ENCODE measurements at places on chromosomes 2 and 18.

DNA sequence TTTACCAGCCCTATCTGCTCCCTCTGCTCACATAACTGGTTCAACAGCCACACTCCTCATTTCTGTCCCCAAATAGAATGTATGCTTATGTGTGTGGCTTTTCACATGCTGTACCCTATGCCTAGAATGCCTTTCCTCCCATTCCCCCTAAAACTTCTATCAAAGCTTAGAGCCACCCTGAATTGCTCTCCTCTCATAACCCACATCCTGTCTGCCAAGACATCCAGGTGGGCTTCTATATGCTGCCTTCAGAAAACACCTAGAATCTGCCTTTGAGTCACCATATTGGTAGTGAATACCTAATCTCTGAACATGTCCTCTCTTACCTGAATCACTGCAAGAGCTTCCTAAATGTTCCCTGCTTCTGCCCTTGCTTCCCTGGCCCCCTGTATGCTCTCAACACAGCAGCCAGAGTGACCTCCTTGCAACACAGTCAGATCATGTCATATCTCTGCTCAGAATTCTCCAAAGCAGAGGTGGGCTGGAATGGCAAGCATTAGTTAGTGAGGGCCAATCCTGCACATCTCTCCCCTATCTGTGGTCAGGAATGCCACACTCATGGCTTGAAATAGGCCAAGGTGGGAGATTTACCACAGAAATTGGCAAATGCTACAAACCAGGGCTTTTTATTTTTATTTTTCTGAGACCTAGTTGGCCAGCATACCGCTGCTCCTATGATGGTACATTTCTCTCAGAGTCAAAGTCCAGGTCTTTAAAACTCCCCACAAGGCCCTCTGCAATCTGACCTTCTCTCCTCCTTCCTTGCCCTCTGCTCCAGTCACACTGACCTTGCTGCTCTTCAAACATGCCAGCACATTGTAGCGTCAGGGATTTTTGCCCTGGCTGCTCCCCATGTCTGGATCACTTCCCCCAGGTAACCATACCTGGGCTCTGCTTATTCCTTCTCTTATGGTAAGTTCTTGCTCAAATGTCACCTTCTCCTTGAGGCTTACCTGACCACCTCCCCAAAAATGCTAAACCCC is 111.8 kb upstream of the STON1 start:
- DNase-seq = no peak

- no peak for DNase-seq
Measured at GRCh38 chr2:43469094-43469493, 126.7 kb downstream of the THADA start.

- DNase-seq = no peak
Measured at GRCh38 chr2:67923696-67924095, 139.1 kb downstream of the C1D start.

DNA sequence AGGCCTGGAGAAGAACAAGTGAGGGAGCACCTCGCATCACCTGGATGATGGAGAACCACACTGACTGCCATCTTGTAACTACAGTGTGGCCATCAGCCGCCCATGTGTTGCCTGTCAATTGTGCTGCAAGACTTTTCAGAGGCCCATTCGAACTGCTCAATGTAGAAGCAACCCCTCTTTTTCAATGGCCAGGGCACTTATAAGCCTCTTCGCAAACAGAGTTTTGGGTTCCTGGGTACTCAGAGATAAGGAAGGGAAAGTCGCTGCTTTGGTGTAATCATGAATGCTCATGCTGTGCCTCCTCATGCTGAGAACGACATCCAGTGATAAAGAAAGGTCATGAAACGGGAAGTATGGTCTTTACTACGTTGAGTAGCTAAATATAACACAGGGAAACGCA is 143.9 kb upstream of the SLC39A10 start:
- DNase-seq = no peak

DNA sequence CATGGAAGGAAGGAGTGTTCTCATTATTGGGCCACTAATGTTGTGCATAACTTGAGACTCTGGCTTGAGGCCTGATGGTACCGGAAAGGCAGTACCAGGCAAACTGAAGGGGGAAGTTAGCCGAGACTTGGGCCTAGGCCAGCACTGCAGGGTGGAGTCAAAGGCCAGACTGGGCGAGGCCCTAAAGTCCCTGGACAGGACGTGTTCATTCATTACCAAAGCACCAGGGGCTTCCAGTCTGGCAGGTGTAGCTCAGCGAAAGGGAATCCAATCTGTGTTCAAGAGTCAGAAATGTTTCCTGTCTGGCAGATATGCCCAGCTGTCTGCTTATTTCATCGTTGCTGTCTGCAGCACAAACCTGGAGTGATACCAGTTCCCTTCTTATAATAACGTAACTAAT is 4.7 kb upstream of the ITSN2 start:
- DNase-seq = no peak

DNA sequence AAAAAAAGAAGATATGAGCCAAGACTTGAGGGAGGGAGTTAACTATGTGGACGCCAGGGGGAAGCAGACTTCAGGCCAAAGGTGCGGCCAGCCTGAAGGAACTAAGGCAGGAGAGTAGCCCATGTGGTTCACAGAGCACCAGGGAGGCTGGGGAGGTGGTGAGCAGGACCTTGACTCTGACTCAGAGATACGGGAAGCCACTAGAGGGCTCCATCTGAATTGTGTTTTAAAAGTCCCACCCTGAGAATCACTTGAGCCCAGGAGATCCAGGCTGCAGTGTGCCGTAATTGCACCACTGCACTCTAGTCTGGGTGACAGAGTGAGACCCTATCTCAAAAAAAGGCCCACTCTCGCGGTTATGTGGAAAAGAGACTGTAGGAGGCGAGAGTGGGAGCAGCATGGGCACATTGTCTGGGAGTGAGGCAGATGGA is 12.3 kb downstream of the CEP192 start:
- DNase-seq = no peak

GRCh38 chr2:120768112-120769048 is 32.7 kb downstream of the GLI2 start:
- DNase-seq = no peak

DNA sequence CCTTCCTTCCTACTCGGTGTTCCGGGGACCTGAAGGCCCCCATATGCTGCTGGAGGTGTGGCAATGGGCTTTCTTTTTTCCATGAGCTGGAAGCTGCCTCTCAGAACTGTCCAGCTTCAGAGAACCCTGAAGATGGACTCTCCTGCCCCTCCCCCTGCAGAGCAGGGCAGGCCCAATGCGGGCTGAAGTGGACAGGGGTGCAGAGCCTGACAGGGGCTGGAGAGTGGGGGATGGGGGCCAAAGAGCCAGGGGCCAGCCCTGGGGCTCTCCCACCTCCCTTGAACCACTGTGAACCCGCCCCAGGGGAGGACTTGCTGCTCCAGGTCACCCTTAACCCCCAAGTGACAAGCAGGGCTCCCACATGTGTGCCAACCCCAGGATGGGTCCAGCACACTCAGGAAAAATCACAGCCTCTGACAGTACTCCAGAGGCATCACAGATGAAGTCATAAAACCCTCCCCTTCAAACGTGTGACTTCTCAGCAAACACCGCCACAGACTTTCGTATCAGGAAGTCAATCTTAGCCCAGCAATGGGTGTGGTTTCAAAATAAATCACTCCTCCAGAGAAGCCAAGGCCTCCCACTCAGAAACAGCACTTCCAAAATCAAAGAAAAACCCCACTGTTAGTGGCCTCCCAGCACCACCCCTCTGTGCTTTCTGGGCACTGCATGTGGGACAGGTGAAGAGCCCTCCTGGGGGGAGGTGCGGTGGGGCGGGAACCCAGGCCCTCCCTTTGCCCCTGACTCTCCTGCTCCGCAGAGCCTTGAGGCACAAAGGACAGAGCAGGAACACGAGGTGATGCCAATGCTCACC is 135.8 kb downstream of the HDAC4 start:
- DNase-seq = peak; percentile 40

- no peak for DNase-seq
Measured at GRCh38 chr2:204876311-204876710, 331.0 kb downstream of the PARD3B start.

DNA sequence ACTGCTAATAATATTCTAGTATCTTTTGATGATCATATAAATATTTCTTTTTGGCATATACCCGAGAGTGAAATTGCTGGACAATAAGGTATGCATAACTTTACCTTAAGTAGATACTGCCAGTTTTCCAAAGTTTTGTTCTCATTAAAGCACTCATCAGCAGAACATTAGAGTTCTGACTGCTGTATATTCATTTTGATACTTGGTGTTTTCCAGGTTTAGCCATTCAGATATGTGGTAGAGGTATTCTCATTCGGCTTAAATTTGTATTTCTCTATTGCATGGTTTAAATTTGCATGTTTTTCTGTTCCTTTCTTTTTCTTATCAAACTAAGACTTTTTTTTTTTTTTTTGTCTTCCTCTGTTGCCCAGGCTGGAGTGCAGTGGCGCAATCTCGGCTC is 18.2 kb downstream of the CYBRD1 start:
- DNase-seq = no peak

DNA sequence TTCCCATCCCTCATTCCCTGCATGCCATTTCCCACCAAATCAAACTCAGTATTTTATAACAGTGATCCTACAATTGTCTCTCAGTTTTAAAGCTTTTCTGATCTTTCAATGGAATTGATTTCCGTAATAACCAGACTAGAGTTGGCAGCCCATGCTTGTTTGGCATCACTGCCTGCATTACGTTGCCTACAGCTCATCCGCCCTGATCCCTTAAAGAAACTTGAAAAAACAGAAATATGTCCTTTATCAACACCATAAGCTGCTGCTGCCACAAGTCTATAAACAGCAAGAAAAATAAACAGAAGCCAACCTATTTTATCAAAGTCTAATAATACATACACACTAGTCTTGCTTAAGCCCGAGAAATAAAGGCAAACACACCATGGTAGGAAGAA is 331.0 kb downstream of the METTL4 start:
- no peak for DNase-seq

- DNase-seq = no peak
Measured at GRCh38 chr2:42569116-42569711, 782 bp downstream of the MTA3 start.

- DNase-seq = no peak
Measured at GRCh38 chr2:169771612-169772011, 27.1 kb upstream of the SSB start.

DNA sequence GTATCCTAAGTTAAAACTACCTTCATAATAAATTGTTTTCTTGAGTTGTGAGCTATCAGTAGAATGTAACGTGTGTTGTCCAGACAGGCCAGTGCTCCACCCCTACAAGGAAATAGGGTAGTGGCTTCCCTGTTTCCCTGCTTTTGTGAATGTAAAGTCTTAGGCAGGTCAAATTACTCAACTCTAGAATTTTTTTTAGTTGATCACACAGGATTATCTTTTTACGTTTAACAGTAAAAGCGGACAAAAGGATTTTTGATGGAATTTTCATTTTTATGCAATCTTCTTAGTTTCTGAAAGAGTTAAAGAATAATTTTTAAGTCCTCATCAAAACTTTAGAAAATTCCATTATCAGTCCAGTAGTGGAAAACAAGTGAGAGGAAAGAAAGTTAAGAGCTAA is 38.2 kb downstream of the GPD2 start:
- no peak for DNase-seq

- no peak for DNase-seq
Measured at GRCh38 chr18:24346254-24346653, 51.4 kb downstream of the OSBPL1A start.

Data from stimulated activated CD4-positive, alpha-beta T cell treated with anti-CD3 and anti-CD28 coated beads, TNF-alpha, amount 100 ng/mL, for 24 hours (primary cell).